ENCODE measurements at places on chromosomes 2 and 18. TPM values are rescaled to one million over a fixed set of nuclear protein-coding genes. Genes with fewer than 3 reads are reported as not detected.

GRCh38 chr2:26735097-26735496, 29.0 kb upstream of the SLC35F6 start:
- no peak for DNase-seq

Gene ZNF892
- total RNA-seq: 2.8 TPM

Gene POMC
- 5.4 TPM for total RNA-seq

GRCh38 chr2:212274215-212274614, 264.4 kb downstream of the ERBB4 start:
- DNase-seq: no peak

Gene IL1RL1
- 1.5 TPM for total RNA-seq

GRCh38 chr2:216776066-216776850, 80.9 kb upstream of the IGFBP5 start:
- DNase-seq: no peak

Gene TTN
- 2,179 TPM for total RNA-seq

DNA sequence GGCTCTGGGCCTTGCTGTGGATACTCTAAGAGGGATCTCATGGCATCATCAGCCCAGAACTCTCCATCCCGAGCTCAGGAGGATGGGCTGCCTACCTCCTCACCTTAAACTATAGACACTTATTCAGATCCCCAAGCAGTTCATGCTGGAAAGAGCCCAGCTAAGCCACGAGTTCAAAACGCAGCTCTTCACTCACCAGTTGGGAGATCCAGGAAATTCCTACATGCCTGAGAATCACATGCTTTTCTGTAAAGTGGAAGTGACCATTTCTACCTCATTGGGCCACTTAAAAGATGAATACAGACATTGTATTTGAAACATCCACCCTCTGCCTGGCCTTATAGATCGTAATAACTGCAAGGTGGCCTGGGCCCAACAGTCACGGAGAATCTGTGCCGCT, 6.6 kb downstream of the ATOH8 start:
- DNase-seq: peak; percentile 36

DNA sequence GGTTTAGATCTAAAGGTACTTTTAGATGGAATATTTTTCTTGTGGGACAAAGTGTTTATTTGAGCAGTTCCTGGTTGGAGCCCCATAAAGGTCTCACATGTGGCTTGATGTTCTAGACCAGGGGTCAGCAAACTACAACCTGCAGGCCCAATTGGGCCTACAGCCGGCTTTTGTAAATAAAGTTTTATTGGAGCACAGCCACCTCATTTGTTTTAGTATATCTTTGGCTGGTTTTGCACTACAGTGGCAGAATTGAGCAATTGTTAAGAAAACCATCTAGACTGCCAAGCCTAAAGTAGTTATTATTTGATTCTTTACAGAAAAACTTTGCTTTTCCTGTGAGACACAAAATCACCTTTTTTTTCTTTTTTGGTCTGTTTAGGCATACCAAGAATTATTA, 41.6 kb downstream of the NDC80 start:
- DNase-seq: no peak

DNA sequence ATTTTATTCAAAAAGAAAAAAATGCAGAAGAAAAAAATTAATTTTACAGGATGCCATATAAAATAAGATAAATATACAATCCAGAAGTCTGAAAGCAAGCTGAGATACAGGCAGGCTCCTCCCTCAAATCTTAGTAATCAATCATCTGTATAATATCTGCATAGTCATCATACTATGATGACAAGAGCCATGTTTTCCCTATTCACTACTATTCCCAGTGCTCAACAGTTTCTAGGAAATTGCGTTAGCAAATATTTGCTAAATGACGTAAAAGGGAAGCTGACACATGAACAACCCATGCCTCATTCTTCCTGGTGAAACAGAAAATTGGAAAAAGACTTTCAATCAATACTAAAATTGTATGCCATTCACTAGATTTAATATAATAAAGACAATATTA, 793.2 kb downstream of the SUCLG1 start:
- no peak for DNase-seq

DNA sequence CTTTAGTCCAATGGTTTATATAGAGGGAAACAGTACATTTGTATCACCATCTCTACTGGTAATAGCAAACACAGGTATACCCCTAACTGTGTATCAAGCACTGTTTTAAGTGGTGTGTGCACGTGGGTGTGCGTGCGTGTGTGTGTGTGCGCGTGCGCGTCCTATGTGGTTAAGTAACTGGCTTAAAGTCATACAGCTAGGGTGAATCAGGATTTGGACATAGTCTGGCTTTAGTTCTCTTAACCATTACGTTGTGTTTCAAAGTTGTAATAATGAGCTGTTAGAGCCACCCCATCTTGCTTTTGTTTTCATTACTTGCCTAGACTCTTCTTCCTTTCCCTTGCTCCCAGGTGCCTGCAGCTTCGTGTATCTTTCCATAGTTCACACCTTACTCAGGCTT, 2.1 kb downstream of the HADHB start:
- DNase-seq: peak; percentile 25

Gene TPO
- total RNA-seq: 1.3 TPM

GRCh38 chr2:175318542-175318941, 137.0 kb upstream of the ATP5MC3 start:
- DNase-seq: no peak

DNA sequence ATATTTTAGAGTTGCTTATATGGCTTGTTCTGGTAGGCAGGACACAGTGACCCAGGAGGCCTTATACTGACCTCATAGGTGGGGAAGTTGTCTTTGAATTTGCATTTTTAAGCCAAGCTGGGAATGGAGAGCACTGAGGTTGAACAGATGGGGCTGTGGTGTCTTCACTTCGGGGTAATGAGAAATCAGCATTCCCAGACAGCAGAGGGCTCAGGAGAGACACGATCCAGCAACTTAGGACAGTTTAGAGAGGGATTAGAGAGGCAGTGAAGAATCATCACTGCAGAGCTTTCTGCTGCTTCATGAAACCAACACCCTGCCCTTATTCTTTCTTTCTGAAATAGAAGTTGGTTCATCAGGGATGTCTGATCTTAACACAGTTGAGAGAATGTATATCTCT, 202.4 kb downstream of the TDRD15 start:
- DNase-seq: no peak

Gene SNED1
- total RNA-seq: 19.2 TPM

- peak; percentile 48 for DNase-seq
Observed at GRCh38 chr2:127053731-127054603, 53.0 kb downstream of the BIN1 start.

Gene TANC1
- total RNA-seq: 75.8 TPM

DNA sequence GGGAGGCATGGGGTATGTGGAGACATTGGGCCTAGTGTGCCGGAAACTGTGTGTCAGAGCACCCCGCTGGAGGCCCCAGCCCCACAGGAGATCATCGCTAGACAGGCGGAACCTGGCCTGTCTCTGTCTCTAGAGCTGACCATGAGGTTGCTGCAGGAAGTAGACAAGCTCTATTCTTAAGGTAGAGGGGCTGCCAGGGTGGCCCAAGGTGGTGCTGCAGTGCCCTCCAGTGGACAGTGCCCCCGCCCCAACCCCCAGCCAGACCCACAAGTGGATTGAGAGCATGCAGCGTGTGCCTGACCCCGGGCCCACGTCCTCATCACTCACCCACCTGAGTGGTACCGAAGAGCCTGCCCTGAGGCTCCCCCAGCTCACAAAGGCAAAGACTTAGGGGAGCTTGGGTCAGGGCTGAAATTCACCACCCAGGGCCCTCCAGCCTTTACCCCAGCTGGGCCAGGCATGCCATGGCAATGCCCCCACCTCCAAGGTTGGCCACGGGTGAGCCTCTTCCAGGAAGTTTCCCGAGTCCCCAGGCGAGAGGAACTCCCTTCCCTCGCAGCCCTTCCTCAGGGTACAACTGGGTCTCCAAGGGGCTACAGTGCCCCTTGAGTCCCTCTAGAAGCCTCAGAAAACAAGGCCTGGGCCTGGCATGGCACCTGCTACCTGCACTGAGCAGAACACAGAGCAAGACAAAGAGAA, 155.0 kb downstream of the TTC32 start:
- no peak for DNase-seq

Gene FBXO36
- 1.7 TPM for total RNA-seq

GRCh38 chr2:70103531-70104061, 16.3 kb downstream of the PCBP1 start:
- DNase-seq: peak; percentile 30

Gene ACADL
- 2.9 TPM for total RNA-seq

DNA sequence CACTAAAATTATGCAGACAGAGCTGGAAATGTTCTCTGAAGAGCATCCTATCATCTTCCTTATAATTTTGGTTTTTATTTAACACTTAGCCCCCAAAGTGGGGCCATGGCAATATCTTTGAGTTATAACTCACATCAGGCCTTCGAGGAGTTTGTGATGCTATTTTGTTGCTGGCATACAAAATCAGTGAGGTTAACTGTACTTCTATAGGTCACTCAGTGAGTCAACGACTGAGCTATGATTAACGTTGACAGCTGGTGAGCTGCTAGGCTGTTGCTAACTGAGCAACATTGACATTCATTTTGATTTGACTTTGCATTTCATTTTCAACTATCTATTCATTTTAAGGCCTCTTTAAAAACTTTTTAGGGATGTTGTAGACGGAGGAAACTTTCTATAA, 50.0 kb downstream of the GPD2 start:
- no peak for DNase-seq

GRCh38 chr2:20614201-20615067, 36.5 kb downstream of the HS1BP3 start:
- peak; percentile 87 for DNase-seq

Gene NEB
- total RNA-seq: 31.5 TPM

- DNase-seq: no peak
Observed at GRCh38 chr2:134141598-134142340, 112.1 kb upstream of the MGAT5 start.

- DNase-seq: peak; percentile 47
Observed at GRCh38 chr2:30217644-30218337, 13.5 kb upstream of the LBH start.

DNA sequence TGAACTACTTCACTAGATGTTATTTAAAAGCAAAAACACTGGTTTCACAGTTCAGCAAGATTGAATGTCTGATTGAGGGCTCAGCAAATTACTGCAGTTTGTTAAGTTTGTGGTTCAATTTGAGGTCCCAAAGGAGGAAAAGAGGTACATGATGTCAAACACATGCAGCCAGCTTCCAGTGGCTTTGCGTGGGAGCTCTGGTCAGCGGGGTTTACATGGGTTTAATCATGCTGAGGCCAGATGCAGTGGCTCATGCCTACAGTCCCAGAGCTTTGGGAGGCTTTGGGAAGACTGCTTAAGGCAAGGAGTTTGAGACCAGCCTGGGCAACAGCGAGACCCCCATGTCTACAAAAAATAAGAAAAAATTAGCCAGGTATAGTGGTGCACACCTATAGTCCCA, 111.5 kb downstream of the MAPK4 start:
- DNase-seq: no peak

Gene FTCDNL1
- 2.4 TPM for total RNA-seq

Gene PPP1R1C
- total RNA-seq: 7.8 TPM

Gene MPP4
- total RNA-seq: 0.14 TPM

Gene C2orf80
- not detected for total RNA-seq

Gene GPR55
- total RNA-seq: 0.18 TPM

- no peak for DNase-seq
Observed at GRCh38 chr2:192126426-192126825, 68.3 kb downstream of the TMEFF2 start.

Measured in right cardiac atrium (tissue), 5 donors.